ENCODE measurements at places on chromosomes 3 and 15.

GRCh38 chr15:85618956-85619491 is 175.7 kb downstream of the KLHL25 start:
- H3K4me1 ChIP-seq, result no peaks in the 10 kb centered on the region
- no peak for DNase-seq
- no peak overlapping the region for H3K27ac ChIP-seq
- no peaks in the 10 kb centered on the region for H3K36me3 ChIP-seq
- H3K4me3 ChIP-seq, result no peak overlapping the region
- no peaks in the 10 kb centered on the region for H3K27me3 ChIP-seq

DNA sequence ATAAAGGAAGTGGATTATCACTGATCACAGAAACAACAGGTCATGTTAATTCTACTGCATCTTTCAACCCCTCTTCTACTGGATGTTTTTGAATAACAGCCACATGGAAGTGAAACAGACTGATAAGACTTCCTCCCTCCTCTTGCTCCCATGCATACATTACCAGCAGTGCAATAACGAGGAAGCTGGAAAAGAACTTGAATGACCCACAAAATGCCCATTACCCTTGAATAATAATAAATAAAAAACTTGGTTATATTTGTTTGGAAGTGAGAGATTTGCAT is 51.6 kb downstream of the RARB start:
- no peaks in the 10 kb centered on the region for H3K36me3 ChIP-seq
- no peaks in the 10 kb centered on the region for H3K27me3 ChIP-seq
- H3K4me3 ChIP-seq, result no peak overlapping the region
- H3K4me1 ChIP-seq, result no peaks in the 10 kb centered on the region
- DNase-seq, result no peak

- no peaks in the 10 kb centered on the region for H3K36me3 ChIP-seq
- no peaks in the 10 kb centered on the region for H3K27me3 ChIP-seq
These were observed 28.1 kb upstream of the PLSCR4 start for GRCh38 chr3:146279013-146279412.

- H3K27me3 ChIP-seq, result no peaks in the 10 kb centered on the region
- H3K27ac ChIP-seq, result no peak overlapping the region
These were observed 50.9 kb downstream of the FRMD5 start for GRCh38 chr15:44144184-44144583.

GRCh38 chr3:40079847-40080240 is 229.7 kb upstream of the EIF1B start:
- H3K36me3 ChIP-seq, result no peaks in the 10 kb centered on the region
- H3K27me3 ChIP-seq, result no peaks in the 10 kb centered on the region
- no peak overlapping the region for H3K4me3 ChIP-seq
- no peak overlapping the region for H3K27ac ChIP-seq
- DNase-seq, result no peak
- no peaks in the 10 kb centered on the region for H3K4me1 ChIP-seq

GRCh38 chr15:25408428-25408827 is 30.4 kb downstream of the UBE3A start:
- H3K4me1 ChIP-seq, result peaks cover 5% of the 10 kb centered on the region
- no peak for DNase-seq
- H3K4me3 ChIP-seq, result no peak overlapping the region
- H3K27ac ChIP-seq, result no peak overlapping the region
- no peaks in the 10 kb centered on the region for H3K27me3 ChIP-seq
- H3K36me3 ChIP-seq, result no peaks in the 10 kb centered on the region
